ENCODE measurements at places on chromosomes 13 and 19.

- no peak for DNase-seq
These were observed at the start of gene MYO16 for GRCh38 chr13:108629181-108629752. TSS of gene MYO16 (plus strand) at chr13:108629611. CDS start at chr13:108629845, 234 bp downstream.

DNA sequence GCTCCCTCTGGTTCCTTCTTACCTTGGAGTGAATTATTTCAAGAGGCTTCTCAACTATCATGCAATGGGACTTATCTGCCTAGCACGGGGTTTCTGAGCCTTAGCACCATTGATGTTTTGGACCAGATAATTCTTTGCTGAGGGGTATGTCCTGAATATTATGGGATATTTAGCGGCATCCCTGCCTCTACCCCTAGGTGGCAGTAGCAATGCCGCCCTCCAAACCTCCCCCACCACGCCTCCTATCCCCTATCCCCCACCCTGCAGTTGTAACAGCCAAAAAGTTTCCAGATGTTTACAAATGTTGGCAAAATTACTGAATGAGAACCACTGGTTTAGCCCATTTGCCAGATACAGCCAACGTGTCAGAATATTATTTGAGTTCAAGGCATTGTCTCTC lies 125.5 kb downstream of the POSTN start:
- DNase-seq = no peak

- no peak for DNase-seq
These were observed 3.3 kb upstream of the TM6SF2 start for GRCh38 chr19:19276386-19276785.

DNA sequence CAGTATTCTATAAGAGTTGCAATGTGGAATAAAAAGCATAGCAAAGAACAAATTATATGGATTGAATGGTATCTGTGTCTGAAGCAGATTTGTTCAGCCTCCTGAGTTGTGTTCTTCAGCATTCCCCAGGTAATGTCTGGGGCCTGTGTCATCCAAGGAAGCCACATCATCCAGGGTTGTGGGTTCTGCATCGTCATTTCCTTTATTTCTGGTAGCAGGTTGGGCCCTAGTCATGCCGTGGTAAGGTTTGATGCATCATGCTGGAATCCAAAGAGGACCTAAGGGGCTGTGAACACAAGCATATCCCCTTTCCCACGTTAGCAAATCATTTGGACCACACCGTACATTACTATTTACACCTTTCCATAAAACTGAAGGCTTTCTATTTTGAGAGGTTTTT lies 131.0 kb upstream of the ZNF91 start:
- no peak for DNase-seq

DNA sequence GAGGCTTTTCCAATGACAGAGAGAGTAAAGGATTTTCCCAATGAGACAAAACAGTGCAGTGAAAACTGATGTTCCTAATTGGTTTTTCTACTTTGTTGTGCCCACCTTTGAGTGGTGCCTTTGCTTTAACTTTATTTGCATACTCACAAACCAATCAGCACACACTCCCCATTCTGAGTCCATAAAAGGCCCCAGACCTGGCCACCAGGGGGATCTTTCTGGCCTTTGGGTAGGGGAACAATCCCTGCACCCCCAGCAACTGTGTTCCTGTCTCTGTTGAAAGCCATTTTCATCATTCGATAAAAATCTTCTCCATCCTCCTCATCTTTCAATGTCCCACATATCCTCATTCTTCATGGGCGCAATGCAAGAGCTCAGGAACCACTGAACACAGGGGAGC lies 252.8 kb downstream of the B3GLCT start:
- no peak for DNase-seq

DNA sequence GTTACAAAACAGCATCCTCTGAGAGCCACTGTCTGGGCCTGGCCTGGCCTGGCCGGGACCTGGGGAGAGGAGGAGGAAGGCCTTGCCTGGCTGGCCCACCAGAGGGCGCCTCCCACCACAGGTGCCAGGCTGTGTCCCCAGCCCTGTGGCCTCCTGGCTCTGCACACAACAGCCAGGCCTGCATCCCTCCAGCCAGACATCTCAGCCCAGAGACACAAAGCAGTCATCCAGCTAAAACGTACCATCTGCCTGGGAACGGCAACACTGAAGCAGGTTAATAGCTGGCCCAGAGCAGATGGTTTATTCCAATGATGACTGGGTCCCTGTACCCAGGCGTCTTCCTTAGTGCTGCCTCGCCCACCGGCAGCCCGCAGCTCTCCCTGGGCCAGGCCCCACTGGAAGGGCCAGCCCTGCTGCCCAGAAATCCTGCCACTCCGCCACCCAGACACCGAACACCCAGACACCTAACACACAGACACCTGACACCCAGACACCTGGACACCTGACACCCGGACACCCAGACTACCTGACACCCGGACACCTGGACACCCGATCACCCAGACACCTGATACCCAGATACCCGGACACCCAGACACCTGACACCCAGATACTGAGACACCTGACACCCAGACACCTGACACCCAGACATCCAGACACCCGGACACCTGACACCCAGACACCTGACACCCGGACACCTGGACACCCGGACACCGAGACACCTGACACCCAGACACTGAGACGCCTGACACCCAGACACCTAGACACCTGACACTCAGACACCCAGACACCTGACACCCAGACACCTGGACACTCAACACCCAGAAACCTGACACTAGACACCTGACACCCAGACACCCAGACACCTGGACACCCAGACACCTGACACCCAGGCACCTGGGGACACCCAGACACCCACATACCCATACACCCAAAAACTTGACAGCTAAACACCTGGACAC lies 20.1 kb downstream of the C19orf12 start:
- no peak for DNase-seq

GRCh38 chr19:23917856-23918255 lies 3.2 kb downstream of the ZNF726 start:
- DNase-seq = no peak

DNA sequence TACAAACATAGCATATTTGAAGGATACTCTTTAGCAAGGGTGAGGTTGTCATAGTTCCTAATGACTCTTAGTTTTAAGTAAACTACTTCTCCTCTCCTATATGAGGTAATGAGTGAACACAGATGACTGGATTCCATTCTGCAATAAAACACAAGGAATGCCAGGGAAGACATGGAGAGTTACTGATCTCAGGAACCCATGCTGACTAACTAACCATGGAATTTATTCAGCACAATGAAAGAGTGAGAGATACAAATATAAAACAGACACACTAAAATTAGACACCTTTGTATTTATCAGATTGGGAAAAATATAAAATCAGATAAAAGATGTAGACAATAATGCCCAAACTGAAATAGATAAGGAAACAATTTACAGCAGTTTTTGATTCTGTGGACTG lies 1525.9 kb upstream of the SLC10A2 start:
- DNase-seq = no peak

GRCh38 chr19:54893406-54893805 lies 12.5 kb upstream of the NCR1 start:
- DNase-seq = no peak

DNA sequence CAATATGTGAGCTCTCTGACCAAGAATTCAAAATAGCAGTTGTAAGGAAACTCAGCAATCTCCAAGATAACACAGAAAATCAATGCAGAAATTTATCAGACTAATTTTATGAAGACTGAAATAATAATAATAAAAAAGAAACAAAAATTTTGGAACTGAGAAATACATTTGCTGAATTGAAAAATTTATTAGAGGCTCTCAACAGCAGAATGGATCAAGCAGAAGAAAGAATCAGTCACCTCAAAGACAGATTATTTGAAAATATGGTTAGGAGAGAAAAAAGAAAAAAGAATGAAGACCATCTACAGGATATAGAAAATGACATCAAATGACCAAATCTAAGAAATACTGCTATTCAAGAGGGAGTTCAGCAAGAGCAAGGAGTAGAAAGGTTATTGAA lies 75.6 kb downstream of the RFC3 start:
- DNase-seq = no peak

DNA sequence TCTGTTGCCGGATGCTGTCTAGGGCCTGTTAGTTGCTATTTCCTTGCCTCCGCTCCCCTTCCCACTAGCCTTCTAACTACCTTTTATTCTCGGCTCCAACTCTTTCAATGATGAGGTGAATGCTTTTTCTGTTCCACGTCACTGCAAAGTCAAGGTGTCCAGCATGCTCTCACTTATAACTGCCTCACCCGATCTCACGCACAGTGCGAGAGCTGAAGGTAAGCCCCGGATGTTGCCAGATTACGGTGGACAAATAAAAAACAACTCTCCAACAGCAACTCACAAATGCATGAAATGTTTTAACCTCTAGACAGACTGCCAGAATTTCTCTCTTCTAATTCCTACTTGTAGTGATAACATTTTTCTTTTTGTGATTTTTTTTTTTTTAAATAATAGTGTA lies 169.9 kb downstream of the STK24 start:
- DNase-seq = no peak
